ENCODE measurements at places on chromosomes 12 and 14.

DNA sequence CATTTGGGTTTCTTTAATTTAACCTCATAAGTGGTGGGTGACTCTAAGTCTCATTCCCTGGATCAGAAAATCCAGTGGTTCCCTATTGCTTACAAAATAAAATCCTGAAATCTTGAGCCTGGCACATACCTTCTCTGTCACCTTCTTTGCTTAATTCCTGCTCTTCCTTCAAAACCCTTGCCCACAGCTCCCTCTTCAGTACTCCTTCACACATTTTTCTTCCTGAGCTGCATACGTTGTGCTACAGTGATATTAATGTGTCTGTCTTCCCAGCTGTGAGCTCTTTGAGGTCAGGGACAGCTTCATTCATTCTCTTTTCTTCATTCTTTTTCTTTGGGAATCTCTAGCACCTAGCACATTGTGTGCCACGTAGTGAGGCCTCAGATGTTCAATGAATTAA lies 9.5 kb downstream of the TSPAN11 start:
- DNase-seq, result no peak

DNA sequence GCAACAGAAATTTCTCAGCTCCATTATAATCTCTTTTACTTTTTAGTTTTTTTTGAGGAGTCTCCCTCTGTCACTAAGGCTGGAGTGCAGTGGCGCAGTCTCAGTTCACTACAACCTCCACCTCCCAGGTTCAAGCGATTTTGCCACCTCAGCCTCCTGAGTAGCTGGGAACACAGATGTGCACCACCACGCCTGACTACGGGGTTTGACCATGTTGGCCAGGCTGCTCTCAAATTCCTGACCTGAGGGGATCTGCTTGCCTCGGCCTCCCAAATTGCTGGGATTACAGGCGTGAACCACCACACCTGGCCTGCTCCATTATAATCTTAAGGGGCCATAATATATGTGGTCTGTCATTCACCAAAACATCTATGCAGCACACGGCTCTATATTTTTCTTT lies 23.4 kb downstream of the HNRNPC start:
- no peak for DNase-seq

DNA sequence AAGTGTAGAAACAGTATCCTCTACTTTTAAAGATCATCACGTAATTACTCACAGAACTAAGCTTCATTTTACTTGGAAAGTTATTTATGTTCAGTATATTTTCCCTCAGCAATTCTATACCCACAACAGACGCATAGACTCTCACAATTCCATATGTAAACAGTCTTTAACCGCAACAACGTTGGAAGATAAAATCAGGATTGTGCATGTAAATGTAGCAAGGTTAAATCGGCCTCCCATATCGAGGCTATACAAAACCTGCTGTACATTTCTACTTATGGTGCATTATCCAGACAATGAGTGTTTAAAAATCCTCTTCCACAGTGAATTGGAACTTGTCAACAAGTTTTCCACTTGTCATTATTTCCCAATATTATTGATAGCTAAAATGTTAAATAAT lies 581.1 kb downstream of the SLC16A7 start:
- no peak for DNase-seq

DNA sequence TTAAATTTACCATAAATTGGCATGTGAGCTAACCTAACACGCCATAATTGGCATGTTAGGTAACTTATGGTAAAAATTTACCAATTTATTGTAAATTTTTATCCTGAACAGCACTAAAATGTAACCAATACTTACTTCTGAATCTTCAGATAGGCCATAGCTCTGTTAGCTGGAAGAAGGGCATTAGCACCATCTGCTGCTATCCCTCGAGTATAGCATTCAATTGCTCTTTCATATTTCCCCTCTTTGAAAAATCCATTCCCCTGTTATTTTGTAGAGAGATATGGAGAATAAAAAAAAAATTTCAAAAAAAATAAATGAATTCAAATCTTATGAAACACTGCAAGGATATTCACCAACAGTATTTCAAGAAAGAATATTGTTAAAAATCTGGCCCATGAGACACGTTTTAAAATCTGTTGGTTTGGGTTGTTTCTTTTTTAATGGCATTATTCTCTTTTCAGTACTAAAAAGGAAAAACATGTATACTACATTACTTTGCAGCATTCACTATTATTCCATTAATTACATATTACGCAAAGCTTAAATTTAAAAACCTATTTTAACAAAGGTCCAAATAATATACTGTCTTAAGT lies 19.1 kb downstream of the RPAP3 start:
- no peak for DNase-seq

DNA sequence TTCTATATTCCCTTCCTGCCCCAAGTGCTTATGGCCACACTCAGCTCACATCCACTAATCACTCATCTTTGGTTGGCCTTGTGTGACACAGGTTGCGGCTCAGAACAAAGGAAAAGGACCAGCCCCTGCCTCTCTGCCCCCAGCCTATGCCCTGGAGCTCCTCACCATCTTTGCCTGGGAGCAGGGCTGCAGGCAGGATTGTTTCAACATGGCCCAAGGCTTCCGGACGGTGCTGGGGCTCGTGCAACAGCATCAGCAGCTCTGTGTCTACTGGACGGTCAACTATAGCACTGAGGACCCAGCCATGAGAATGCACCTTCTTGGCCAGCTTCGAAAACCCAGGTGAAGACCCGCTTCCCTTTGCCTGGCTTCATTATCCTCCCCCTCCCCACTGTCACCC lies 15.8 kb upstream of the OAS2 start:
- DNase-seq, result no peak

GRCh38 chr12:78612190-78612589 lies 252.4 kb upstream of the SYT1 start:
- DNase-seq, result no peak

DNA sequence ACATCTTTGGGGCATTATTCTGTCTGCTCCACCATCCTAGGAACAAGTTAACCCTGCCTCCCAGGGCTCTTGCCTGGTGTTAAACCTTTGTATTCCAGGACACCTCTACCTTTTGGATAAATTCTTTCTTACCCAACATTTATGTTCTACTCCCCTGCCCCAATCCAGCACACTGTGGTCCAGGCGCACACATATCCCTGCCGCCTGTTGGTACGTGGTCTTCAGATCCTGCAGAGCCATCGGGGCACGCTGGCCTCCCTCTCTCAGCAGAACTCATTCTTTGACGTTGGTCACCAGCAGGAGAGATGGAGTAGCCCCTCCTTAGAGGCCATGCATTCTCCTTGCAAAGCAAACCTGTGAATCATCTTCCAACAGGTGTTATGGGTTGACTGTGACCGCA lies 5.1 kb upstream of the TMEM179 start:
- no peak for DNase-seq

- DNase-seq, result no peak
These were observed 115.7 kb downstream of the NCOR2 start for GRCh38 chr12:124451637-124452243.

DNA sequence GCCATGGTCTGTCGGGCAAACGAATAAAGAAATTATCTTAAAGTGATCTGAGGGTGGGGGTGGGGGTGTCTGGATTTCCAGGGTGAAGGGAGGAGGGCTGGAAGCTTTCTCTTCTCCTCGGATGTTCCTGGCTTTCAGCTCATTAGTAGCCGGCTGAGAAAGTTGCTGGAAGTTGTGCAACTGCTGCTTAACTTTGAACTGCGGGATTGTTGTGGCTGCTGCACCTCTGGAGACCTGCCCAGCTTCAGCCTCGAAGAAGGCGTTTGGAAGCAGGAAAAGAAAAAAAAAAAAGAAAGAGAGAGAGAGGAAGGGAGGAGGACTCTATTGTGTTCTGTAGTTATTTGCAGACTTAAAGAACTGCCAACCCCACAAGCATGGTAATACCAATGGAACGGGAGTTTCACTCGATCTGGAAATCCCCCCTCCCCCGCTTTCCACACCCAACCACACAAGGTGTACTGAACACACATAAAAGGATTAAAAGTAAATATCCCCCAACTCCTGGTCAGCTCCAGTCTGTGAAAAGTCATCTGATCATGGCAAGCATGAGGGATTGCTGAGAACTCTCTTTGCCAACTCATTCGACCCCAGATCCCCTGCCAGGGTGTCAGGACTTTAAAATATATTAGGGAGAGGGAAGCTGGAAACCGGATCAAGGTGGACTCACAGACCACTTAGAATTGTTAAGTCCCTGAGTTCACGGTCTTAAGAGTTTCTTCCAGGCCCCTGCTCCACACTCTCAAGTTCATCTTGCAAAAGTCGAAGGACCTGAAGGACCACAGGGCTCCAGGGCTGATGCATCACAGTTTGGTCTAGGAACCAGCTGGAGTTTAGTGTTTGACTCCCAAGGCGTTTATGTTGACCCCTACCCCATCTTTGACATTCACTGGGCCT lies at the start of gene RASSF9:
TSS of gene RASSF9 (minus strand) at position 213 of the 894 bp plus-strand sequence. CDS start at position 5, 208 bp downstream.
- DNase-seq, result no peak

- no peak for DNase-seq
These were observed 148.4 kb upstream of the SYT10 start for GRCh38 chr12:33587784-33588712.

Data from stimulated activated CD4-positive, alpha-beta T cell treated with anti-CD3 and anti-CD28 coated beads, Interleukin-1b, Interleukin-23, amount 100 ng/mL, for 1 hour (primary cell).